ENCODE measurements at places on chromosomes 5 and 9.
A peak's percentile ranks its signal among the peaks of the same experiment; 100 is the strongest.

DNA sequence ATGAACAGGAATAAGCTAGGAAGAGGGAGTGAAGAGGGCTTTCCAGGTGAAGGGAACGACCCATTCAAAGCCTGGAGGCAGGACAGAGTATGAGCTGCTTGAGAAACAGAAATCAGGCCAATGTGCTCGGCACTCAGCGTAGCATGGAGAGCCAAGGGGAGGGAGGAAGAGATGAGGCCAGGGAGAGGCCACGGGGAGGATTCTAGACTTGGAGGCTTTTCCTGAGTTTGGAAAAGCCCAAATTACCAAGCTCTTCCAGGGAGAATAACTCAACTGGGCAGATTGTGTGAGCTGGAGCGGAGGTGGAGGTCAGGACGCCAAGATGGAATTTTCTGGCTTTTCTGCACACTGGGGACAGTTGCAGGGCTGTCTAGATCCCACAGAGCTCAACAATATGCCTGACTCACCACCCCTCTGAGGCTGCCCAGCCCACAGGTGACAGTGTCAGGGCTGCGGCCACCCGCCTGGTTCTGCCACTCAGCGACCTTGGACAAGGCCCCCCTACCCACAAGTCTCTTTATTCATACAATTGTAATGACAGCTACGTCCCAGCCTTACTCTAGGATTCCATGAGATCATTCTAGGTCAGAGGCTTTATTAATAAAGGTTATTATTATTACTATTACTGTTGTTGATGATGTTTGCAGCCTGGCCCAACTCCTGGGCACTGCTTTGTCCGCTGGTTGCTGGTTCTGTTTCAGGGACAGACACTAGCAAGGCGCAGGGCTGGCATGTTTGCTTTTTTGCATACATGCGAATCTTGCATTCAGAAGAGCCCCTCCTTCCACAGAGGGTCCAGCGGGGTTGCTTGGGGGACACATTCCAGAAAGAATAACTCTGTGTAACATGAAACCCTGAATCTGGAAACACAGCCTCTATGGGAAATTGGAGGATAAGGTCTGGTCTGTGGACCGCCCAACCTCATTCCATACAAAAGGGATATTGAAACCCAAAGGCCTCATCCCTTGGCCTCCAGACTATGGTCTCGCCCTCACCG is 9.4 kb upstream of the LMX1B start:
- DNase-seq, result no peak

DNA sequence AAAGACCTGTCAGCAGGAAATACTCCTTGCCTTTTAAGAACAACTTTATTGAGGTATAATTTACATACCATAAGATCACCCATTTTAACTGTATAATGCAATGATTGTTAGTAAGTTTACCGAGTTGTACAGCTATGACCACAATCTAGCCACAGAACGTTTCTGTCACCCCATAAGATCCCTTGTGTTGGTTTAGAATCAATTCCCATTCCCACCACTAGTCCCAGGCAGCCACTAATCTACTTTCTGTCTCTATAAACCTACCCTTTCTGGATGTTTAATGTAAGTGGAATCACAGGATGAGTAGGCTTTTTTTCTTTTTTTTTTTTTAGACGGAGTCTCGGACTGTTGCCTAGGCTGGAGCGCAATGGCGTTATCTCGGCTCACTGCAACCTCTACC is 4.4 kb downstream of the GPR107 start:
- no peak for DNase-seq

GRCh38 chr5:149284501-149284900 is 12.8 kb downstream of the AFAP1L1 start:
- DNase-seq, result peak; percentile 14

DNA sequence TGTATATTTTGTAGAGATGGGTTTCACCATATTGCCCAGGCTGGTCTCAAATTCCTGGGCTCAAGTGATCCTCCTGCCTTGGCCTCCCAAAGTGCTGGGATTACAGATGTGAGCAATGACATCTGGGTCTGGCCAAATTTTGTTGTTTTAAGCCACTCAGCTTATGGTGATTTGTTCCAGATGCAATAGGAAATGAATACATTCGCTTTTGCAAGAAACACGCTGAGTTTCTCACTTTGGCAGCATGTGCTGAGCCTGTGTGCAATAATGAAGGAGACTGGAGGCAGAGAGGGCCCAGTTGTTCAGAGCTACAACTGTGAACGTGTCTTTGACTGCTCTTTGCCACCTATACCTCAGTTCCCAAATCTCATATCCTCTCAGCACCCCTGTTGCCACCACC is 56.4 kb downstream of the KIF4B start:
- DNase-seq, result no peak

DNA sequence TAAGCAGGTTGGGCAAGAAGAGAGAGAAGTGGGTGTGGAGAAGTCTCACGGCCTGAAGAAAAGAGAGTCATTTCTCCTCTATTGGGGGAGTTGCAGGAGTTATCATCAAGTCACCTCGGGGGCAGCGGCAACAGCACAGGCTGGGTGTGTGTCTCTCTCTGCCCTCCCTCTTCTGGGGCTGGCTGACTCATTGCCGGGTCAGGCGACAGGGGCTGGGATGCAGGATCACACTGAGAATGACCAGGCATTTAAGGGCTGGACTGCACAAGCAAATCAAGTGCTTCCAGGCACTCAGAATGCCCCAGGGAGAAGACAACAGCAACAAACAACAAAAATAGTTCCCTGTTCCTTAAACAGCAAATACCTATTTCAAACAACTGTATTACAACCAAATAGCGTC is 6.3 kb upstream of the EQTN start:
- DNase-seq, result peak; percentile 39

- DNase-seq, result no peak
These were observed 132.7 kb downstream of the GNAQ start for GRCh38 chr9:77898864-77899263.

DNA sequence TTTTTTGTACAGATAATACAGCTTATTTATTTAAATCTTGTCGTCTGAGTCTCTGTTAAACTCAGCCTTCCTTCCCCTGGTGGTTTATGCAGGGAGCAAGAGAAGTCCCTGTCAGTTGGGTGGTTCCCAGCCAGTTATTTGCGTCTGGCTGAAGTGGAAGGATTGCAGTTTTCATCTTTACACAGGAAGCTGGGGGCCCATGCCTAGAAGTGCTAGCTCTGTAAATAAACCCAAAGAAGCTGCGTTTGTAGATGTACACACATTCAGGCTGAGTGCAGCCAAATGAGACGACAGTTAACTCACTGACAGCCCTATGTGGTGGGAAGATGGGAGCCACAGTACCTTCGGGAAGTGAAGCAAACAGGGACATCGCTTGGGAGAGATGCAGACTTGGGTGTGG is 122.1 kb downstream of the SAXO1 start:
- peak; percentile 29 for DNase-seq

DNA sequence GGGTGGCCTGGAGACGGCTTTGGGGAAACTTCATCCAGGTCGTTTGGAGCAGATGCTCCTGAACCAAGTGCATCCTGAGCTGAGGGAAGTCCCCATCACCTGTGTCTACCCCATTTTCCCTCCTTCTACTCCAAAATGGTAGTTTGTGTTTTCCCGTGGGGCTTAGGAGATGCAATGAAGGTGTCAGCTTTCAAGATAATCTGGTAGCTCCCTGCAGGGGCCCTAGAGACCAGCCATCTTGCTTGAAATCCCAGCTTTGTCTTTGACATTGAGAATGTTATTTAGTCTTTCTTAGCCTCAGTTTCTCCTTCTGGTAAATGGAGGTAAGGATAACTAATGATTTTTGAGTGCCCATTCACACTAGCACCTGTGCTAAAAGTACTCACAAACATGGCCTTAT is 77.4 kb downstream of the WWC1 start:
- DNase-seq, result no peak

- DNase-seq, result no peak
These were observed 53.8 kb upstream of the KLF9 start for GRCh38 chr9:70468291-70468690.

- no peak for DNase-seq
These were observed 16.2 kb downstream of the RALGDS start for GRCh38 chr9:133104718-133105460.

DNA sequence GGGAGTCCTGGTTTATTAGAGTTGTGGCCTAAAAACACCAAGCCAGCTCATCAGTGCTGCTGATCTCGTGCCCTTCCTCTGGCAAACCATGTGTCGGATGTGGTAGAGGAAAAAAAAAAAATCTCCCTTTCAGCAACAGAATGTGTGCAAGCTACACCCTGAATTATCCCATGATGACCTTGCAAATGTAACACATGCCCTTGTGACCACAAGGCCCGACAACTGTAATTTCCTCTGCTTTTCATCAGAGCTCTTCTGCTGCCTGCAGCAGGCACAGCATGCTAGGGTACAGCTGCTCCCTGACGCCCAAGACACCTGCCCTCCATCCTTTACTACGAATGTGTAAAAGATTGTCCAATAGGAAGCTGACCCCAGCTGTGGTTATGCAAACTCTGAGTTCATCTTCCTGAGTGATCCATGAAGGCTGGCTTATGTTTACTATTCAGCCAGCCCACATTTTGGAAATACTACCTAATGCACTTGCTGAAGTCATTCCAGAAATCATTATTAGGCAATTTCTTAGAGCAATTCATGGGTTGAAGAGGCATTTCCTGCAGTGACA is 14.6 kb upstream of the BNC2 start:
- DNase-seq, result no peak

DNA sequence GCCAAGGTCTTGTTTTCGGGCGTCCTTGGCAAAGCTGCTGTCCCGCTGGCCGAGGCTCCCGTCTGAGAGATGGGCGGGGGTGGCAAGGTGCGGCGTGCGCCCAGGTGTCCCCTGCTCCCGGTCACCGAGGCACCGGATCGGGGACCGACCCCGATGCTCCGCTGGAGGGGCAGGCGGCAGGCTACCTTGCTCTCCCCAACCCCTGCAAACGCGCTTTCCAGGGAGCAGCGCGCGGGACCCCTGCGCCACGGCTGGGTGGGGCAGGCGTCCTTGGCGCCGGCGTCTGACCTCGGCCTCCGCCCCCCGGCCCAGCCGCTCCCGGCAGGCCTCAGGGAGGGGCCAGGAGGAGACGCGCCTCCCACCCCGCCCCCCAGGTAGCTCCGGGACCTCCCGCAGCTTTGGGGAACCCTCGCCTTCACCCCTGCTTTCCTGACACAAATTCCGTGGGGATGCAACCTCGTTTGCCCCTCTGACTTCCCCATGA is 551 bp downstream of the N4BP3 start:
- DNase-seq, result no peak

- no peak for DNase-seq
These were observed 55.2 kb downstream of the GRIN3A start for GRCh38 chr9:101683236-101683635.
